Activated T-cell treated with anti-CD3 and anti-CD28 coated beads for 24 hours (primary cell): ENCODE measurements at places on chromosomes 12 and 14.

DNA sequence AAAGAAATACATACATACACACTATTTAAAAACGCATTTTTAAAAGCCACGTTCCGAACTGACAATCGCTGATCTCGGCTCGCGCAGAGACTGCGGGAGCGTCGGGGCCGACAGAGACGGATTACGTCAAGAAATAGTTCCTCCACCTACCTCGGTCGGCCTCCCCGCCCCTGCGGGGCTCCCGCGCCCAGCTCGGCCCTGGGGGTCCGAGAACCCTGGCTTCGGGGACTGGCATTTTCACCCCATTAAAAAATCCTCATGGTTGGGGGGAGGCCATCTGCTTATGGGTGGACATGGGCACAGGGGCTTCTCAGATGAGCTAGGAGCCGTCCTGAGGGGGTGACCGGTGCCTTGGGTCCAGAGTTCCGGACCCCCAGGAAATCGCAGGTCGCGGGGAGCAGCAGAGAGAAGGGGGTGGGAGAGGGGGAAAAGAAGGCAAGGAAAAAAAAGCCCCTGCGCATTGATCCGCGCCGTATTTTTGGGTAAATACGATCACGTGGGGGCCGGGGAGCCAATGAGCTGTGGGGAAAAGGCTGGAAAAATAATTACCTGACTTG lies 324 bp upstream of the HOXC9 start:
- DNase-seq = no peak

GRCh38 chr12:75184516-75184915 lies 25.1 kb downstream of the KCNC2 start:
- no peak for DNase-seq

GRCh38 chr12:19856389-19856788 lies 417.1 kb downstream of the AEBP2 start:
- DNase-seq = no peak

- DNase-seq = no peak
Measured at GRCh38 chr14:101410126-101410525, 151.2 kb upstream of the DIO3 start.

DNA sequence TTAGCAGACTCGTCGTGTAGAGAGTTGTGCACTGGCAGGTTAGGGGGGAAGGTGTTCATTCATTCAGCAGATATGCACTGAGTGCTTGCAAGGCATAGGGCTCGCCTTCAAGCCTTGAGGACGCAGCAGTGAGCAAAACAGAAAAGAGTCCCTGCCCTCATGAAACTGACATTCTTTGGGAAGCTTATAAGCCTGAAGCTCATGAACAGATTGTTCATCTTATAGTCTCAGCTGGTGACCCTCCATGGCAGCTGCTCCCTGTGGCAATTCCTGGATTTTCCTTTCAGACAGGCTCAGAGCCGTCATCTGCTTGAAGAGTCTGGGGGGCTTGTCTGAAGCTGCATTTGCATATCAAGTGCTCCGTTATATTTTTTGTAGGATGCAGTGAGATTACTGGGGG lies 148.4 kb downstream of the PRKCH start:
- DNase-seq = no peak

DNA sequence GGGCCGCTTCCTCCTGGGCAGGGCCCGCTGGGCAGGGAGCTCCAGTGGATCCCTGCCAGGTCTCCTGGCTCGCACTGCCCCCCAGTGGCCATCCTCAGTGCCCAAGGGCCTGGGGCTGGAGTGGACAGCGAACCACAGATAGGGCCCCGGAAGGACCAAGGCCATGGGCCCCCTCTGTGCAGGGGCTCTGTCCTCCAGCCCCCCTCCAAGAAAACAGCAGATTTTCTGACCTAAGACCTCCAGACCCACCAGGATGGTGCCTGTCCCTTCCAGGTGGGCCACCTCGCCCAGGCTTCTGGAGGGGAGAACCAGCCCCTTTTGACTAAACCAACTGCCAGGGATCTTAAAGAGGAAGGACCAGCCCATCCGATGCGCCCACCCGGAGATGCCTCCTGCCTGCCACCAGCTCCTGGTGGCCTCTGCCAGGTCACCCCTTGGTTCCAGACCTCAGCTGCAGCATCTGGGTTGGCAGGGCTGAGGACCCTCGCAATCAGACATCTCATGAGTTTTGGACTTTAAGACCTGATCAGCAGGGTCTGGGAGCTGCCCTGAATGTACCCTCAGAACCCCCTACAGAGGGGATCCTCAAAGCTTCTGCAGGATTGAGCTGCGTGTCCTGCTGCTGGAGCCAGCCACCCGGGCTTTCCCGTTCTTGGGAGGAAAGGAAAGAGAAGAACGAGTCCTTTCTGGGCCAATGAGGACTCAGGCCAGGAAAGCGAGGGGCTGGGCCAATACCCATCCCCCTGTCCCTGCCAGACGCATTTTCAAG lies 325.8 kb upstream of the DIO3 start:
- DNase-seq = peak; percentile 1

- no peak for DNase-seq
Measured at GRCh38 chr12:68345763-68346162, 13.6 kb upstream of the MDM1 start.

GRCh38 chr14:61591862-61592261 lies 103.5 kb upstream of the HIF1A start:
- DNase-seq = no peak

GRCh38 chr14:68236582-68237458 lies 417.2 kb downstream of the RAD51B start:
- DNase-seq = no peak

DNA sequence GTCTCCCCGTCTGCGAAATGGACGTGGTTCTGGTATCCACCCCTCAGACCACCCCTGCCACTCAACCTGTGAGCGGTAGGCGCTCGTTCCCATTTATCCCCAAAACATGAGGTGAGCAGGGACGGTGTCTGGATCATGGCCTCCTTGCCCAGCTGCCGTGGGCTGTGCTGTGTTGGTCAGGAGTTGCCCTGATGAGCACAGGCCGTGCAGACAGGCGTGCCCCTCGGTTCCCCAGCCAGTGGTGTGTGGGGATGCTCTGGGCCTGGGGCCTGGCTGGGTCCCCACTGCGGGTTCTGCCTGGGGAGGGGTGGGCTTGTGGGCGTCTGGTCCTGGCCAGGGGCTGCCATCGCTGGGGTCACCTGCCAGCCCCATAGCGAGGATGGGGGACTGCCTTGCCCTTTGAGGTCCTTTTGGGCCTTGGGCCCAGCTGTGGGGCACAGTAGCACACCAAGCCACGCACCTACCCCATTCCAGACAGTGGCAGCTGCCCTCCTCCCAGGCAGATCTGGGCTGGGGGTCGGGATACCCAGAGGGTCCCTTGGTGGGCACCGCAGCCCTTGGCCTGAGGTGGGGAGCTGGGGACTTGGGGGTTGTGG lies 11.3 kb upstream of the PUS1 start:
- no peak for DNase-seq

DNA sequence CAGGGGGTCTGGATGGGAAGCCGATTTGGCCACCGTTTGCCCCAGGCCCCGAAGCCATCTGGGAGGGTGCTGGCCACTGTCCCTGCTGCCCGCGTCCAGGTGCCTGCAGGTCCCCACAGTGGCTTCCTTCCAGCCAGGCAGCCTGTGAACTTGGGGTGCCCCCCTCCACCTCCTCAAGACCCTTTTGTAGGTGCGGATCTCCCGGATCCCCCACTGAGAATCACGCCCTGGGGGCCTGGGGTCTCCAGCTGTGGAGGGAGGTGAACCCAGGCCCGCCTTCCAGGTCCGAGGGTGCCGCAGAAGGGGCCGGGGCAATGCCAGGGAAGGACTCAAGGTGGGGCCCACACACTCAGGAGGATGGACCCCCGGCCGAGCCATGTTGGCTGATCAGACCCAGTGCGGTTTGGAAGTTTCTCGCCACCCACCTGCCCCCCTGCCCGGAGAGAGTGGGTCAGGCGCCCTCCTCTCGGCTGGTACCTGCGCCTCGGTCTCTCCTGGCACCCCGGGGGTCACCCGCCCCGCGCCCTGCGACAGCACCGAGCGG lies 1.7 kb downstream of the MMP17 start:
- no peak for DNase-seq

DNA sequence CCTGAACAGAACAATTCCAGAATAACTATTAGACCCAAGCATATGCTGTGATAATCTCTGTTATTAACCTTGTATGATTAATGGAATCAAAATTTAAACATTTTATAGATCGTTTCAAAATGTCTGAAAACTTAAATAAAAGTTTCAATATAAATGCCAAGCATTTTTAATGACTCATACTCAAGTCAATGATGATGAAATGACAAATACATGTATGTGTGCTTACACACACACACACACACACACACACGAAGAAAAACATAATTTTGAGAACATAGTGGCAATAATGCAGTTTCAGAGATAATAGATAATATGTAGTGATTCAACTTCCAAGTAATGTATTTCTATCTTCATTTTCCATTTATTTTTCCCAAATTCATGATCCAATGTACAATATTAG lies 384.9 kb upstream of the FOXG1 start:
- no peak for DNase-seq

DNA sequence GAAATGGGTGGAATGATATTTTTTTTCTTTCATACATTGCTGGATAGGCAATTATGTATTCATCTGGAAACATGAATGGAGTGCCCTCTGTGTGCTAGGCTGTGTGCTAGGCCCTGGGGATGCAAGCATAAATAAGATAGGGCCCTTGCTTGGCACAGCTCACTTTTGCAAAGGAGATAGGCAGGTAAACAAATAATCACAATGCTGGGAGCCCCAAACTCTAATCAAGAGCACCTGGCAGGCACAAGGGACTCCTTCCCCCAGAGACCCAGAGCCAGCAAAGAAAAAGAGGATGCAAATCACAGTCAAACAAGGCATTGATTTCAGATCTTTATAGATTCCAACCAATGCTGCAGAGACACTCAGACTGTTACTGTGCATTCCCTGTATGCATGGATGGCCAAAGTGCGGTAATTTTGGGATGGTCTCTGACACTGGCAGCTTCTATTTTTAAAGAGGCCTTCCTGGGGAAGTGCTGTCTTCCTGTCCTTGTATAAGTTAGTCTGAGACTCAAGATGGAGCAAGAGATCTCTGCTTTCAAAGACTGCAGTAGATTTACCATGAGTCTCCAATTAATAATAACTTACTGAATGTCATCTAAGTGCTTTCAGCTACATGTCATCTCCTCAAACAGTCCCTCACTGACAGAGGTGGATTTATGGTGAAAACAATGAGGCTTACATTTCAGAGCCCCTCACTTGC lies 45.1 kb upstream of the CPM start:
- DNase-seq = no peak

DNA sequence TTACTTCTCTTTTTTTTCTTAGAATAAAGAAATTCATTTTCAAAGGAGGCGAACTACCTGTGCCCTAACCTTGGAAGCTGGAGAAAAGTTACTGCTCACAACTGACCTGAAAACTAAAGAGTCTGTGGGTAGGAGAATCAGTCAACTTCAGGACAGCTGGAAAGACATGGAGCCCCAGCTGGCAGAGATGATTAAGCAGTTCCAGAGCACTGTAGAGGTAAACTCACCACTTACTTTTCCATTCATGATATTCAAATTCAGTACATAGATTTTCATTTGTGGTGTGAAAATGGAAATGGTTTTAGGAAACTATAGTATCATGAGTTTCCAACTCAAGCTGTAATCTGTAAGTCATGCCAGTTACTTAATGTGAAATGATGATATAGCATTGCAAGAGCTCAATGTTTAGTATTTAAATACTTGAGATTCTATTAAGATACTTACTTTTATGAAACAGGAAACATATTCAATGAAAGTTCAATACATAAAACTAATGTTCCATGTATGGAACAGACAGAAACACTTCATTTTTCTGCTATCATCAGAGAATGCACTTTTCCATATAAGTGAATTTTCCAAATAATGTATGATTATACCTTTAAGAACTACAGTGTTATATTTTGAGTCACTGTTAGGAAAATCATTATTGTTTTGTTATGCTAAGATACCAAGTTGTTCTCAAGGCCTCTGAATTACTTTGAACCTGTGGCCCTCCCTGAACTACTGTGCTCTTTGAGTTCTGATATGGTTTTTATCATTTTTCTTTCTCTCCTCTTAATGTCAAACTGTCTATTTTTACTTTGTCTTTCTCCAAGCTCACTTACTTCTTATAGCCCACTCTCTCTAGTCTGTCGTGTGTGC lies 119.0 kb downstream of the ESR2 start:
- DNase-seq = no peak

DNA sequence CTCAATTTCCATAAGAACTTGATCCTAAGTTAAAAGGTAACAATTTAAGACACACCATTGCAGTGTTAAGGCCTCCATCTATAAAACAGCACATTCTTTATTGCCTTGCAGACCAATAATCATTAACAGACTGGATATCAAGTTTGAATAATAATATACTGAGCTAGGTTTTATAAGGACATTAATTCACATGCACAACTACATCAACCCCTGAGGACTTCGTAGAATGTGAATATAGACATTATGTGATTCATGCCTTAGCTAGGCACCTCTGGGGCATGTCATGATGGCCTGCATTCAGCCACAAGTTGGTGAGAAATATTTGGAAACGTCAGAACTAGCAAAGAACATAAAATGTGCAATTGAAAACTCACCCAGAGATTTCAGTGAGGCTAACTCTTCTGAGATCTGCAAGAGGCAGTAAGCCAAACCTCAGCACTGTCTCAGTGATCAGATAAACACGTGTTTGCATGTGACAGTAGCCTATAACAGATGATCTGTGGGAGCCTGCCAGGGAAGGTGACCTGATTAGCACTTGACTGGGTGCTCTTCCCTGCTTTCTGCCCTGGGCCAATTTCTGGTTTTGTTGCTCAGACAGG lies 492.2 kb downstream of the FLRT2 start:
- DNase-seq = no peak

- DNase-seq = no peak
Measured at GRCh38 chr12:87518481-87518880, 510.7 kb downstream of the C12orf50 start.

- DNase-seq = no peak
Measured at GRCh38 chr12:29763301-29763683, 20.4 kb downstream of the TMTC1 start.

GRCh38 chr12:34190054-34190453 lies 167.8 kb downstream of the ALG10 start:
- DNase-seq = no peak

DNA sequence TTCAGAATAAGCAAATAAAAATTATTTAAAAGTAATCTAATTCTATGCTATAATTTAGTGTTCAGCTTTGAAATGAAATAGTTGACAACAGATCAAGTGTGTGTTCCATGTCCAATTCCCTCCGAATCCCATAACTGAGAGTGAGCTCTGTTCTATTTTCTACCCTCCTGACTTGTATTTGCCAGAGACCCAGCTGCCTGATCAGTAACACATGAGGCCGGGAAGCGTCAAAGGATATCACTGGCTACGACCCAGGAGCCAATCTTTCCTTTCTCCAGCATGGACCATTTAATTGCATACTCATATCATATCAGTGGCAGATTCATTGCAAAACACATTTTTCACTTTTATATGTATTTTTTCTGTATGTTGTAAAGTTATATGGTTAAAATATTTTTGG lies 108.8 kb upstream of the TSPAN8 start:
- no peak for DNase-seq

- no peak for DNase-seq
Measured at GRCh38 chr12:122790393-122791075, 16.2 kb downstream of the CCDC62 start.

DNA sequence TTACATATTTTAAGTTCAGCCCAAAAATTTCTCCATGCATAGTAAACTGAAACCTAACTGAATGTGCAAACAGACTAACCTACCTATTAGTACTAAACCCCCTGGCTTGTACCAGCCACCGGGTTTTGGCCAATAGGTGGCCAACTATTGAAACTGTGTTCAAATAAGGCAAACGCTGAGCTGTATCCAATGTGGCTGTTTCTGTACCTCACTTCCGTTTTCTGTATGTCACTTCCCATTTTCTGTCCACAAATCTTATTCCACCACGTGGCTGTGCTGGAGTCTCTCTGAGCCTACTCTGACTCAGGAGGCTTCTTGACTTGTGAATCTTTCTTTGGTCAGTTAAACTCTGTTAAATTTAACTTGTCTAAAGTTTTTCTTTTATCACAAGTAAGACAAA lies 6.0 kb upstream of the FBXO34 start:
- DNase-seq = no peak
